GM12878 (cell line): ENCODE measurements at places on chromosomes 1 and 21. TPM values are rescaled to one million over a fixed set of nuclear protein-coding genes. Genes with fewer than 3 reads are reported as not detected.
A peak's percentile ranks its signal among the peaks of the same experiment; 100 is the strongest.

VHLL gene
- not detected in 2 replicates for total RNA-seq

- H3K27me3 ChIP-seq: no peaks in the 10 kb centered on the region
- H3K36me3 ChIP-seq: no peaks in the 10 kb centered on the region
- no peak overlapping the region for H3K4me3 ChIP-seq
- DNase-seq: peak; percentile 5
- H3K27ac ChIP-seq: no peak overlapping the region
Measured at GRCh38 chr1:230327892-230328284, 98.2 kb downstream of the PGBD5 start.

HCRTR1 gene
- total RNA-seq: not detected in 2 replicates

- H3K4me3 ChIP-seq: no peak overlapping the region
- no peaks in the 10 kb centered on the region for H3K27me3 ChIP-seq
- H3K4me1 ChIP-seq: no peaks in the 10 kb centered on the region
- no peak overlapping the region for H3K27ac ChIP-seq
- DNase-seq: no peak
Measured at GRCh38 chr1:230415405-230416132, 10.6 kb downstream of the PGBD5 start.

DNA sequence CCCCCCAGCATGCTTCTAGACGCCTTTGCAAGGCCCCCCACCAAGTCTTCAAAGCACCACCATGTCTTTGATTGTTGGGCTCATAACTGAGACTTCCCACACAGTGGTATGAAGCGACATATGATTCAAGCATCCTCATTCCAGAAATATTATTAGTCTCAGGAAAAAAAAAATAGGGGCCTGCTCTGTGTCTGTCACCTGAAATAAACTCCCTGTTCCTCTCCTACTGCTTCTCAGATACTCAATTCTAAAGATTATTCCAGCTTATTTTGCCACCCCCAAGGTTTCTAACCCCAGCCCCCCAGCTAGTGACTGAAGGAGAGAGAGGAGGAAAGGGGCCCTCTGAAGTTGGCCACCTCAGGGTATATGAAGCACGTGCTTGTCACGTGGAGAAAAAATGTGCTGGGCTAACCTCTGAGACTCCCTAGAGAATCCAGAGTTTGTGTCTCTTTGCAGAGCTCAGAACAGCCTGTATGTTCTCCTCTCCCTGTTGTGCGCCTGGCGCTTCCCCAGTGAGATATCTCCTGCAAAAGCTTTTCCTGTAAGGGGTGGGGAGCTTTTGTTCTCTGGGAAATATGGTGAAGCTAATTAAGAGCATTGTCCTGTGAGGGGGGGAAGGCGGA, 35.9 kb upstream of the RASAL2 start:
- H3K27ac ChIP-seq: no peak overlapping the region
- DNase-seq: no peak
- H3K27me3 ChIP-seq: no peaks in the 10 kb centered on the region; the same call in 1 of the 2 replicates

OR2T33 gene
- total RNA-seq: not detected in 2 replicates
